ENCODE measurements at places on chromosomes 2 and 18. TPM values are rescaled to one million over a fixed set of nuclear protein-coding genes. Genes with fewer than 3 reads are reported as not detected.

The CBLN2 gene
- not detected for total RNA-seq

The REG1B gene
- total RNA-seq: not detected

The EFR3B gene
- total RNA-seq: not detected

The ACADL gene
- total RNA-seq: 0.48 TPM

The ITSN2 gene
- total RNA-seq: 35.2 TPM

The FAHD2B gene
- 7.5 TPM for total RNA-seq

The ARHGAP25 gene
- 0.43 TPM for total RNA-seq

The MAL gene
- 1.3 TPM for total RNA-seq

The UCN gene
- 0.85 TPM for total RNA-seq

The CROCC2 gene
- not detected for total RNA-seq

The SPATA3 gene
- total RNA-seq: not detected

The EIF5B gene
- 32.0 TPM for total RNA-seq

The TGFA gene
- 248 TPM for total RNA-seq

The GAL3ST2 gene
- total RNA-seq: not detected

The CDH7 gene
- under 0.01 TPM for total RNA-seq

The OST4 gene
- total RNA-seq: 308 TPM
